ENCODE measurements at places on chromosomes 11 and 22. TPM values are rescaled to one million over a fixed set of nuclear protein-coding genes. Genes with fewer than 3 reads are reported as not detected.

DNA sequence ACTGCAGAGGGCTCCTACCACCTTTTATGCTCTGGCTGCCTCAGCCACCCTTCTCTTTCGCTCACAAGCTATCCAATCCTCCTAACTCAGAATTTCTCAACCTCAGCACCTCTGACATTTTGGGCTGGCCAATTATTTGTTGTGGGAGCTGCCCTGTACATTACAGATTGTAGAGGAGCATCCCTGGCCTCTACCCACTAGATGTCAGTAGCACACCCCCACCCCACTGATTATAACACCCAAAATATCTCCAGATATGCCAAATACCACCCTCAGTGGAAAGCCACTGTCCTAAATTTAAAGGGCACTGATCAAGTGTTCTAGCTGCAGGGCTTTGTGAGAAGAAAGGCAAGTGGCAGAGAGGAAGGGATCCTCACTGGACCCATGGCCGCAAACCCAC lies 443.1 kb downstream of the SOX6 start:
- no peaks in the 10 kb centered on the region for H3K27me3 ChIP-seq
- no peak for DNase-seq
- H3K4me3 ChIP-seq: no peak overlapping the region
- no peak overlapping the region for H3K27ac ChIP-seq
- no peaks in the 10 kb centered on the region for H3K4me1 ChIP-seq

DNA sequence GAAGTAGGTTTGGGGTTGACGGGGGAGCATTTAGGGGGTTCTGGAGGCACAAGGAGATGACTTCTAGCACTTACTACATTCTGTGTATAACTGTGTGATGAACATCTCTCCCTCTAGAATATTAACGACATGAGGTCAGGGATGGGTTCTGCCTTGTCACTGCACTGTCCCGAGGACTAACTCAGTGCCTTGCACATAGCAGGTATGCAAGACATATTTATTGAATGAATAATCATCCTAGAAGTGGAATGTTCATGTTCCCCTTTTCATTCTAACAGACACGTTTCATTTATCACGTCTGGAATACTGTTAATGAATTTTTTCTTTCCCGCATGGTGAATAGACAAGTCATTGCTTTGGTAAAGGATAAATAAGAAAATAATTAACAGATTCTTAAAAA lies 12.6 kb downstream of the SYT13 start:
- no peaks in the 10 kb centered on the region for H3K4me1 ChIP-seq
- H3K36me3 ChIP-seq: no peaks in the 10 kb centered on the region
- H3K27me3 ChIP-seq: peaks cover 54% of the 10 kb centered on the region
- H3K4me3 ChIP-seq: no peak overlapping the region
- no peak for DNase-seq

GRCh38 chr11:94649964-94650623 lies 82.9 kb downstream of the PIWIL4 start:
- H3K27me3 ChIP-seq: no peaks in the 10 kb centered on the region
- no peaks in the 10 kb centered on the region for H3K36me3 ChIP-seq
- H3K27ac ChIP-seq: no peak overlapping the region
- no peaks in the 10 kb centered on the region for H3K4me1 ChIP-seq

PDE2A gene
- 1.7 TPM for total RNA-seq

ZP1 gene
- not detected for total RNA-seq

GRCh38 chr11:1760351-1761109 lies 3.2 kb downstream of the CTSD start:
- no peak overlapping the region for H3K27ac ChIP-seq
- peaks cover 56% of the 10 kb centered on the region for H3K4me1 ChIP-seq
- H3K4me3 ChIP-seq: no peak overlapping the region
- H3K27me3 ChIP-seq: no peaks in the 10 kb centered on the region
- no peaks in the 10 kb centered on the region for H3K36me3 ChIP-seq
- DNase-seq: no peak

- H3K36me3 ChIP-seq: no peaks in the 10 kb centered on the region
- H3K4me1 ChIP-seq: no peaks in the 10 kb centered on the region
- no peak for DNase-seq
- H3K27ac ChIP-seq: no peak overlapping the region
These were observed 166.1 kb downstream of the ADAMTS15 start for GRCh38 chr11:130614591-130614990.

TMPRSS13 gene
- 3.2 TPM for total RNA-seq

SSTR3 gene
- total RNA-seq: 10.0 TPM

DNA sequence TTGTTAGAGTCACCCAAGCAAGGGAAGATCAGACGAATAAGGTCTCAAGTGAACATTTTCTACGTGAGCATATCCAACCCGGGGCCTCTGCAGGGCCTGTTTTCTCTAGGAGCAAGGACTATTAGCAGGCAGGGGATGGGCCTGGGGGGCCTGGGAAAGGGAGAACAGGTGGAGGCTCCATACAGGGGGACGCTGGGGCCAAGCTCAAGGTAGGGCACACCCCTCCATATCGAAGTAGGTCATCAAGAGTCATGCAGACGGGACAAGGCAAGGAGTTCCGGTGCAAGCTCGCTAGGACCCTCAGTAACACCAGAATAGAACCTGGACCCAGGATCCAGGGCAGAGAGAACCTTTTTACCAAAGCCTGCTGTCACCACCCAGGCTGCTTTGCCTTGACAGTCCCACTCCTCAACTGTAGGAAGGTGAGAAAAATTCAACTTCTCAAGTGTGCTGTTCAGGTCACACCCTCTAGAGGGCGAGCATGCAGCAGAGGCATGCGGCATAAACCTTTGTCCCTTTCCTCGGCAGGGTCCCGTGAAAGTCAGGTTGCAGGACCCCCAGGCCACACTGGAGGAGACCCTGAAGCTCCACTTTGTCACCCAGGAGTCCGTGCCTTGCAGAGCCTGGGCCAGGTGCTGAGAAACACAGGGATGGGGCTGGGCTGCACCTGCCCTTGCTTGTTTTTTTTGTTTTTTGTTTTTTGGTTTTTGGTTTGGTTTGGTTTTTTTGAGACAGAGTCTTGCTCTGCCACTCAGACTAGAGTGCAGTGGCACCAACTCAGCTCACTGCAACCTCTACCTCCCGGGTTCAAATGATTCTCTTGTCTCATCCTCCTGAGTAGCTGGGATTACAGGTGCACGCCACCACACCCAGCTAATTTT lies 8.6 kb upstream of the APOBEC3B start:
- peaks cover 34% of the 10 kb centered on the region for H3K27me3 ChIP-seq
- peaks cover 4% of the 10 kb centered on the region for H3K36me3 ChIP-seq
- DNase-seq: peak; percentile 68

GRCh38 chr11:8601376-8602133 lies 7.5 kb upstream of the STK33 start:
- no peaks in the 10 kb centered on the region for H3K36me3 ChIP-seq
- no peak overlapping the region for H3K27ac ChIP-seq
- DNase-seq: no peak
- H3K4me1 ChIP-seq: no peaks in the 10 kb centered on the region
- H3K4me3 ChIP-seq: no peak overlapping the region

GRCh38 chr11:65112546-65113360 lies 1.1 kb downstream of the TM7SF2 start:
- peaks cover 55% of the 10 kb centered on the region for H3K4me1 ChIP-seq
- peak overlapping the region; percentile 98 for H3K4me3 ChIP-seq
- peaks cover 4% of the 10 kb centered on the region for H3K36me3 ChIP-seq
- no peaks in the 10 kb centered on the region for H3K27me3 ChIP-seq
- peak overlapping the region; percentile 93 for H3K27ac ChIP-seq
- peak; percentile 76 for DNase-seq

TMEM86A gene
- 1.0 TPM for total RNA-seq

DNA sequence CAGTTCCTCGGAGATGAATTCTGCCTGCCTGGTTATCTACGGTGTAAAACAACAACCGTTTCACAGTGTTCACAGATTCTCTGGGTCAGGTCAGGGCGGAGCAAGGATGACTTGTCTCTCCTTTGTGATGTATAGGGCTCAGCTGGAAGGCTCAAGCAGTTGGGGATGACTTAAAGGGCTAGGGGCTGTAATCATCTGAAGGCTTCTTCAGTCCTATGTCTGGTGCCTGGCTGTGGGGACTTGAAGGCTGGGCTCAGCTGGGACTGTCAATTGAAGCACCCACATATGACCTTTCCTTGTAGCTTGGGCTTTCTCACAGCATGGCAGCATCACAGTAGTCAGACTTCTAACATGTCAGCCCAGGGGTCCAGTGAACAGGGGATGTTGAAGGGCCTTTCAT lies 29.3 kb downstream of the EIF3F start:
- no peak overlapping the region for H3K4me3 ChIP-seq
- no peak for DNase-seq
- H3K4me1 ChIP-seq: peaks cover 15% of the 10 kb centered on the region
- peaks cover 54% of the 10 kb centered on the region for H3K27me3 ChIP-seq
- H3K36me3 ChIP-seq: peaks cover 2% of the 10 kb centered on the region
- H3K27ac ChIP-seq: no peak overlapping the region

DNA sequence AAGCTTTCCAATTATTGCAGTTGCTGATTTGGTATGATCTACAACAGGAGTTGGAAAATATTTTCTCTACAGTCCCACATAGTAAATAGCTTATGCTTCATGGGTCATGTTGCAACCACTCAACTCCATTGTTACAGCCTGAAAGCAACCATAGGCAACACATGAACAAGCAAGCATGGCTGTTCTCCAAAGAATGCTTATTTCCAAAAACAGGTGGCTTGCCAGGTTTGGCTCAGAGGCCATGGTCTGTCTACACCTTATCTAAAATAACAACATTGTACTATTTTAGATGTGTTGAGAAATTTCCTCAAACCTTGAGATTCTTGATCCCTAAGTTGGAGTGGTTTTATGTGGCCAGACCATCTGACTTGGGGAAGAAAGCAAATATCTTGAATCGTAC lies 153.9 kb upstream of the MPPED2 start:
- no peak overlapping the region for H3K4me3 ChIP-seq
- DNase-seq: no peak
- no peak overlapping the region for H3K27ac ChIP-seq
- H3K36me3 ChIP-seq: no peaks in the 10 kb centered on the region
- no peaks in the 10 kb centered on the region for H3K4me1 ChIP-seq
- no peaks in the 10 kb centered on the region for H3K27me3 ChIP-seq

- no peaks in the 10 kb centered on the region for H3K4me1 ChIP-seq
- H3K4me3 ChIP-seq: no peak overlapping the region
These were observed 60.5 kb downstream of the CYB5R2 start for GRCh38 chr11:7612661-7613393.

- H3K4me1 ChIP-seq: no peaks in the 10 kb centered on the region
- no peak overlapping the region for H3K4me3 ChIP-seq
- no peak overlapping the region for H3K27ac ChIP-seq
- DNase-seq: no peak
- no peaks in the 10 kb centered on the region for H3K27me3 ChIP-seq
These were observed 626.3 kb upstream of the LRRC4C start for GRCh38 chr11:42085736-42086135.

PPP1CA gene
- 211 TPM for total RNA-seq

DNA sequence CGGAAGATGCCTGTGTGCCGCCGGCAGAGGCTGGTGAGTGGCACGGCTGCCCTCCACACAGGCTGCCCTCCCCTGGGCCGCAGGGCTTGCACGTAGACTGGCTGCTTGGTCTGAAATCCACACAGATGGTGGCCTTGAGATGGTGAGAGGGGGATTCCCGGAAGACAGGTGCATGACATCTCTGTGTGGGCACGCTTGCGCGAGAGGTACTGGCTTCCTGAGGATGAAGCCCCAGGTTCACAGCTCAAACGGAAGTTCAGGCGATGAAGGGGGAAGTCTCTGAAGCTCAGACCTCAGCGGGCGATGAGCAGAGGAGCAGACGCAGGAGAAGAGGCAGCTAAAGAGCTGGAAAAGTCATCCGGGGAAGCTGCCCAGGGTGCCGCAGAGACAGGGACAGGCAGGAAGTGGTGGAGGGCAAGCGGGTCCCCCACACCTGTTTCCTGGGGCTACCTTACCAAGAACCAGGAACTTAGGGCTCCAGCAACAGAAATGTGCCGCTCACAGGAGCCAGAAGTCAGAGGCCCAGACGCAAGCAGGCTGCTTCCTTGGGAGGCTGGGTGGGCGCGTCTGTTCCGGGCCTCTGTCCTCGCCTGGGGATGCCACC lies 7.2 kb downstream of the CRELD2 start:
- peak overlapping the region; percentile 93 for H3K27ac ChIP-seq
- no peaks in the 10 kb centered on the region for H3K36me3 ChIP-seq
- peak overlapping the region; percentile 86 for H3K4me3 ChIP-seq
- peak; percentile 68 for DNase-seq

DNA sequence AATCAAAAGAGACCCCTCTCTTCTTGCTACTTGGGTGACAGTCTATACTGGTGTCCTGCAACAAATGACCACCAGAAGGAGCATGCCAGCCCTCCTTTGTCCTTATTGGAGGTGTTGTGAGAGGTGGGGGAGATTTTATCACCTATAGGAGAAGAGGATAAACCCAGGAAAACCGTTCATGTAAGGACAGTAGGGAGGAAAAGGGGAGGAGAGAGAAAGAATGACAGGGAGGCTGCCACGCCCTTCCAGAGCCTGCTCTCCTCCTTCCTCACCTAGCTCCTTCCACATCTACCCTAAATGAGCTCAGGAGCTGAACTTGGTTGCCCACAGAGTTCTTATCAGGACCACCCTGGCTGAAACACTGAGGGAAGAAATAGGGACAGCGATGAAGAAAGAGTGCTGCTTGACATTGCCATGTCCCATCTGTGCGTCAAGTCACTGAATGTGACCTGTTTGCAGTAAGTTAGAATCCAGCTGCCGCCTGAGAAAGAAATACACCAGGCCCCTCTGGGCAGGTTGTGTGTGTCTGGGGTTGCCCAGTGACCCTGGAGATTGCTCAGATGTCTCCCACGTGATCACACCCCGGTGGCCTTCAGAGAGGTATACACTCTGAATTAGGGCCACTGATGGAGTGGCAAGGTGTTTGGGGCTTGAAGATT lies 40.4 kb upstream of the ETS1 start:
- DNase-seq: peak; percentile 61
- H3K36me3 ChIP-seq: no peaks in the 10 kb centered on the region
- peaks cover 97% of the 10 kb centered on the region for H3K4me1 ChIP-seq
- H3K27ac ChIP-seq: peak overlapping the region; percentile 96
- H3K27me3 ChIP-seq: no peaks in the 10 kb centered on the region

GRCh38 chr11:133606124-133606523 lies 73.8 kb upstream of the OPCML start:
- H3K36me3 ChIP-seq: no peaks in the 10 kb centered on the region
- no peak for DNase-seq
- no peak overlapping the region for H3K4me3 ChIP-seq
- H3K4me1 ChIP-seq: no peaks in the 10 kb centered on the region

DNA sequence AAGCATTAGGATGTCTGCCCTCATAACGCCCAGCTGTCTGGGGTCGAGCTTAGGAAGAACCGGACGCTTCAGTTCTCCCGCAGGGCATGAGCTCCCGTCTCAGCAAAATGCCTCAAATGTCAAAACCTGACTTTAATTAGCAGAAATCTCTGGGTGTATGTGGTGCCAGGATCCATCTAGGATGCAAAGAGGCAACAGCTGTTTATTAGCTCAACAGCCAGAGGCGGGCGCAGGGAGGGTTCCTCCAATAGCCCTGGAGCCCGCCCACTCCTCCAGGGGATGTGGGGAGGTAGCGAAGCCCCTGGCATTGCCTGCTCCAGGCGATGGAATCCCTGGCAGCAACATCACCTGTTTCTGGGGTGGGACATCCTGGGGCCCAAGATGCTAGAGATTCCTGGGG lies 39.4 kb upstream of the RTL6 start:
- no peak overlapping the region for H3K4me3 ChIP-seq
- H3K27ac ChIP-seq: no peak overlapping the region
- peaks cover 3% of the 10 kb centered on the region for H3K4me1 ChIP-seq
- peaks cover 25% of the 10 kb centered on the region for H3K27me3 ChIP-seq
- no peak for DNase-seq

GRCh38 chr22:27564806-27565205 lies 236.8 kb downstream of the MN1 start:
- no peaks in the 10 kb centered on the region for H3K4me1 ChIP-seq
- no peaks in the 10 kb centered on the region for H3K36me3 ChIP-seq
- no peak overlapping the region for H3K27ac ChIP-seq
- H3K27me3 ChIP-seq: no peaks in the 10 kb centered on the region

- peaks cover 17% of the 10 kb centered on the region for H3K27me3 ChIP-seq
- no peak overlapping the region for H3K4me3 ChIP-seq
- H3K36me3 ChIP-seq: no peaks in the 10 kb centered on the region
- no peak overlapping the region for H3K27ac ChIP-seq
- DNase-seq: no peak
- H3K4me1 ChIP-seq: peaks cover 14% of the 10 kb centered on the region
These were observed 6.1 kb upstream of the CD59 start for GRCh38 chr11:33742249-33742851.

Measured in activated T-cell treated with anti-CD3 and anti-CD28 coated beads, Interleukin-2, amount 50 U/mL, for 72 hours (primary cell).